ENCODE measurements at places on chromosomes 7 and 10.

- DNase-seq = peak; percentile 98
These were observed 454 bp upstream of the GTF2I start for GRCh38 chr7:74656837-74657691.

GRCh38 chr10:68604441-68604840, 44.3 kb downstream of the TET1 start:
- DNase-seq = no peak

GRCh38 chr7:29113384-29114102, 32.8 kb downstream of the CPVL start:
- DNase-seq = no peak

DNA sequence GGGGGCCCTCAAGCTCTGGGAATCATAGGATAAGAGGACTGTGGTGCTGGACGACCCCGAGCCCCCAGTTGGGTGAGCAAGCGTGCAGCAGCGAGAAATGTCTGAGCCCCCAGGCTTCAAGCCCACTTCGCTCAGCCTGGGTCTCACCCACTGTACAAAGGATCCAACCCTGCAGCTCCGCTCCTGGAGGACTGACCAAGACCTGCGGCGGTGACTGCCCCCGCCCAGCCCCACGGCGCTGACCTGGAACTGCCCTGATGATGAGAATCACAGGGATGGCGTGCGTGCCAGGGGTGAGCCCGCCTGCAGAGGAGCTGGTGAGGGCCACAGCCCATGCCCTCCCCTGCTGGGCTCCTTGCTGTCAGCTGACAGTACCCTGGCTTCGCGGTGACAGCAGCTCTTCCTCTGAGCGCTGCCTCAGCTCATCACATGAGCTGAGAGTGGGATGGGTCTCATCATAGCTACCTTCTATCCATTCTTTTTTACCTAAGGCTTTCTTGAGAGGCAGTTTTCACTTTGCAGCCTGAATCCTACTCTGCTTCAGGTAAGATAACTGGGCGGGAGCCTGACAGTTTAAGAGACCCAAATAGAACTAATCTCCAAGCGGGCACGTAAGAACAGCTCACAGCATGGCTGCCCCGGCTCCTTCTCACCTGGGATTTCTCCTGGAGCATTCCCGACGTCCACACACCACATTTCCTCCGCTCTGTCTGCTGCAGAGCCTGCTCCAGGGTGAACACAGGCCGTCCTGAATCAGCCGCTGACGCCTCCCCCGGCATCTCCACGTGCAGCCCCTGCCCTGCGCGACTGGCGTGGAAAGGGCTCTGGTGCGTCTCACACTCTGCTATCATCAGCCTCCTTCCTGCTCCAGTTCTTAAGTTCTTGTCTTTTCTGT, 329.9 kb downstream of the PTPRN2 start:
- no peak for DNase-seq

Data from retina (tissue), 1 donor.